Panc1 (cell line): ENCODE measurements at places on chromosomes 4 and X. TPM values are rescaled to one million over a fixed set of nuclear protein-coding genes. Genes with fewer than 3 reads are reported as not detected.

Gene GPC3
- 0.95 TPM for total RNA-seq

Gene LEF1
- total RNA-seq = 0.54 TPM

DNA sequence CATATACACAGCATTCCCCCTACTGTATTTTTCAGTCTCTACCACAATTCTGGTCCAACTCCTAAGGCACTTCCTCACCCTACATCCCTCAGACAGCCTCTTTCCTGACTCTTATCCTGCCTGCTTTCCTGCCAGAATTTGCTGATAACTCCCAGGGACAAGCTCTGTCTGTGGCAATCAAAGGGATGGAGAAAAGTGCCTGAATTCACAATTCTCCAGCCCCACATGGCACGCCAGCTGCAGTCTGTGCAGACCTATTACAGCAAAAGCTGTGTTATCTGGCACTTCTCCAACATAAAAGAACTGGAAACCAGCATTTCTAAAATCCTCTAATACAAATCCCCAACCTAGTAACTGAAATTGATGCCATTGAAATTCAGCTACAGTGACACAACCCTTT, 404.8 kb downstream of the KLHL13 start:
- no peak overlapping the region for H3K27ac ChIP-seq
- H3K4me3 ChIP-seq = no peak overlapping the region

Gene GAB3
- 8.2 TPM for total RNA-seq

Gene SPANXN5
- not detected for total RNA-seq

DNA sequence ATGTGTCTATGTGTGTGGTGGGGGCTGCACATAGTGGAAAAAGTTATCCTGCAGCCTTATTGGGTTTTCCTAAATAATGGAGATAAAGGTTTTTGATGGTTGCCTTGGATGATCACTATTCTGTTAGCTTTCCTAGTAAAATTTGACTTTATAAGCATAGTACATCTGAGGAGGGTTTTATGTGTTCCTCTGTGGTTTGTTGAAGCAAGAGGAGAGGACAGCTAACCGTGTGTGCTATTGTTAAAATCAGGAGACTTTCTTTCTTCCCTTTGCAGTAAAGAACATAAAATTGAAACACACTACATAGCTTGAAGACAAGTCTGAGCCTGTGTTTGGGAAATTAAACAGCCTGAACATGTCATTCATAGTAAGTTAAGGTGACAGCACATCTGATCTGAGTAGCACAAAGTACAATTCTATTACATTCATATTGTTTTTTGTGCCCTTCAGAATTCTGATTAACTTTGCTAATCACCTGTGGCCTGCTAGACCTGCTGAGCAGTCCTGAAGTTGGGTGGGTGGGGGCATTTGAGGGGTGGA, 36.8 kb downstream of the C4orf51 start:
- DNase-seq = no peak
- H3K27ac ChIP-seq = no peak overlapping the region
- H3K4me3 ChIP-seq = no peak overlapping the region
- no peaks in the 10 kb centered on the region for H3K36me3 ChIP-seq
- H3K27me3 ChIP-seq = no peaks in the 10 kb centered on the region
- H3K4me1 ChIP-seq = no peaks in the 10 kb centered on the region

Gene ZRSR2
- 3.0 TPM for total RNA-seq

DNA sequence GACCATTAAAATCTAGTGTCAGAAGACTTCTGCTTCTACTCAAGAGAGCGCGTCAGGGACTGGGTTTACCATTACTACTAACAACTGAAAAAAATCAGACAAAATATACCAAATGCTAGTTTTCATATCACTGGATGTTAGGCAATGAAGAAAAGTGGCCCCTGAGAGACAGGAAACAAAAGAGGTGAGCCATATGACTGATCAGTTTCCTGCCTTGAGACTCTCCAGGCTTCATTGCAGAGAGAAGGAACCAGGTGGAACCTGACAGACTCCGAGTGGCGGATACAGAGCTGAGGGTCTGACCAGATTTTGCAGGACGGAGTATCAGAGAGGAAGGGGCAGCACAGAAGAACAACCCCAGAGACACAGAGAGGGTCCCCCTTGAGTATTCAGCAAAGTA, 86.3 kb downstream of the C4orf51 start:
- H3K27ac ChIP-seq = no peak overlapping the region
- no peaks in the 10 kb centered on the region for H3K27me3 ChIP-seq
- H3K4me1 ChIP-seq = no peaks in the 10 kb centered on the region
- no peak overlapping the region for H3K4me3 ChIP-seq

GRCh38 chrX:153967536-153968224, 3.9 kb downstream of the HCFC1 start:
- H3K4me3 ChIP-seq = no peak overlapping the region
- DNase-seq = no peak
- H3K27me3 ChIP-seq = no peaks in the 10 kb centered on the region
- H3K4me1 ChIP-seq = peaks cover 27% of the 10 kb centered on the region
- peak overlapping the region; percentile 90 for H3K27ac ChIP-seq

Gene SCRG1
- total RNA-seq = not detected

Gene PWWP3B
- not detected for total RNA-seq

Gene TBX22
- total RNA-seq = not detected

DNA sequence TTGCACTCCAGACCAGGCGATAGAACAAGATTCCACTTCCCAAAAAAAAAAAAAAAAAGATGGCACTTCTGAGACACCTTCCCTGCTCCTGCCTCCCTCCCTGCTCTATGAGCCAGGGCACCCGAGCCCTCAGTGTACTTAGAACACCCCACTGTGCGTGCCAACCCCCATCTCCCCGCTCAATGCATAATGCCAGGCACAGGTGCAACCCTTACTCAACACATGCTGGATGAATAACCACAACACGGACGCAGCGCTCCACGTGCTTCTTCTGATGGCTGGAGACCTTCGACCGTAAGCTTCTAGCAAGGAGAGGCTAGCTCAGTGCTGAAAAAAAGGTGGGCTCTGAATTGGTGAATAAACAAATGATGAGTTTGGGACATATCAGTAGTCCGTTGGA, 19.9 kb upstream of the IRAK1 start:
- H3K4me3 ChIP-seq = no peak overlapping the region
- no peak overlapping the region for H3K27ac ChIP-seq
- H3K4me1 ChIP-seq = no peaks in the 10 kb centered on the region
- peaks cover 2% of the 10 kb centered on the region; the same call in 1 of the 2 replicates for H3K36me3 ChIP-seq

DNA sequence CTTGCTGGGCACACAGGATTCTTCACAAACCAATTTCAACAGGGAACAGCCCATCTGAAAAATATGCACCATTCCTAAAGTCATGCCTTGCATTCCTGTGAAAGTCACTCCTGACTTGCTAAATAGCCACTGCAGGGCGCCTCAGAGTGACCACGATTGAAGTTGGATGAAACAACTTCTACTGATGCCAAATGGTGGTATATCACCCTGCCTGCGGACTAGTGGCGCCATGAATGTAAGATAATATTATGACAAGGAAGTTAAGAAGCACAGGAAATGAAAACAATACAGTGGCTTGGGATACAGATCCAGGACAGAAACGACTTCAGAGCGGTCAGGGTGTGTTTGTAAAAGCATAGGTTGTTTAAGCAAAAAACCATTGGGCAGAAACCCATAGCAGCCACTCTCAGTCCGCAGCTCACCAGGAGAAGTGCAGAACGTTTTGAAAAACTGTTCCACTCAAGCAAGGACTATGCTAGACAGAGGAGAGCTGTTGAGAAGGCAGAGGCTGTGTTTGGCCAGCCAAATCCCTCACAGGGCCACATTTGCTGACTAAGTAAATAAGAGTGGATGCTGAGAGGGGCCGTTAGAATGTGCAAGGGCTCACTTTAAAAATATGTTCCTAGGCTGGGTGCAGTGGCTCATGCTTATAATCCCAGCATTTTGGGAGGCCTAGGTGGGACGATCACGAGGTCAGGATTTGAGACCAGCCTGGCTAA, 250.4 kb downstream of the PTTG2 start:
- no peak for DNase-seq
- H3K4me3 ChIP-seq = no peak overlapping the region
- H3K27ac ChIP-seq = no peak overlapping the region

DNA sequence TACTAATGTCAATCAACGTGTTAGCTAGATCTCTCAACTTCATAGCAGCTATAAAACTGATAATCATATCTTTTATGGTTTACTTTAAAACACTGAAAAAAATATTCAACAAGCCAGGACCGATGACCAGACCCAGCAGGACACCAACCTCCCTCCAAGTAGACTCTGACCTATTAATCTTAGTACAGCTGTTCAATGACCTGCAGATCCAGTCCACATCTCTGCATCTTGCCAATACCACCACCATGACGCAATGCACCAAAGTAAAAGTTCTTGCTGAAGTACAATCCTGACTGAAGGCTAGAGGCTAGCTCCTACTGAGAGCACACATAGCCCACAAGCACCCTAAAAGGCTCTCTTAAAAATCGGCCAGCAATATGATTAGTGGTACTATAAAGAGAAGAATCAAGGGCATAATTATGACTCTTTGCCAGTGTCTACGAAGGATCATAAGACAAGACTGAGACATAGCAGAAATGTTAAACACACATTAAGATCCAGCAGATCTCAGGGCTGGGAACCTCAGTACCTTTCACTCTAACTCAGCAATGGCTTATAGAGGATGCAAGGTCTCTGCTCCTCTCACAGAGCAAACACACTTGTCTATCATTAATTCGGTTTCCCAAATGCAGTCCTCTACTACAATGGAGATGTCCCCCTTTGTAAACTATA, 7.6 kb downstream of the MED14 start:
- H3K4me3 ChIP-seq = no peak overlapping the region
- no peaks in the 10 kb centered on the region for H3K36me3 ChIP-seq
- H3K4me1 ChIP-seq = no peaks in the 10 kb centered on the region; the same call in 1 of the 2 replicates
- H3K27ac ChIP-seq = no peak overlapping the region
- no peaks in the 10 kb centered on the region for H3K27me3 ChIP-seq
- DNase-seq = no peak

- H3K36me3 ChIP-seq = no peaks in the 10 kb centered on the region
- H3K4me1 ChIP-seq = no peaks in the 10 kb centered on the region
- no peak for DNase-seq
- H3K27ac ChIP-seq = no peak overlapping the region
- H3K27me3 ChIP-seq = no peaks in the 10 kb centered on the region
Observed at GRCh38 chr4:145438298-145438697, 43.4 kb upstream of the SMAD1 start.

Gene NAA11
- not detected for total RNA-seq

GRCh38 chr4:187175197-187175596, 451.5 kb upstream of the FAT1 start:
- no peaks in the 10 kb centered on the region for H3K36me3 ChIP-seq
- DNase-seq = no peak
- H3K27ac ChIP-seq = no peak overlapping the region
- H3K4me1 ChIP-seq = no peaks in the 10 kb centered on the region
